ENCODE measurements at places on chromosomes 6 and 20.

DNA sequence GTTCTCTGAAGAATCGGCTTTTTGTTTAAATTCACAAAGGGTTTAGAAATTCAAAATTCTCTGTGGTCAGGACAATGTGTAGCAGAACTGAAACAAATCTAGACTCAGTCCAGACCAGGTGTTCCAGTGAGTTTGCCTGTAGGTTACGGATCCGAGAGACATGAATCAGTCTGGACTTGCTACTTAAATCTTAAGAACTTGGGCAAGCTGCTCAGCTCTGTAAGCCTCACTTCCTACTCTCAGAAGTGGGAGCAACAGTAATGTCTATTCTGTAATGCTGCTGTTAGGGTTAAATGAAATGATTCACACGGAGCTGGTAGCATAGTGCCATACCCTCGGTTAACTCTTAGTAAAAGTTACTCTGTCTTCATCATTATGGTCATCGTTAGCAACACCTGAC is 37.7 kb downstream of the HECA start:
- no peak for DNase-seq

- no peak for DNase-seq
These were observed at the start of gene HSPA12B for GRCh38 chr20:3732327-3733118. TSS of gene HSPA12B (plus strand) at chr20:3732685. CDS start at chr20:3738675, 5,990 bp downstream.

DNA sequence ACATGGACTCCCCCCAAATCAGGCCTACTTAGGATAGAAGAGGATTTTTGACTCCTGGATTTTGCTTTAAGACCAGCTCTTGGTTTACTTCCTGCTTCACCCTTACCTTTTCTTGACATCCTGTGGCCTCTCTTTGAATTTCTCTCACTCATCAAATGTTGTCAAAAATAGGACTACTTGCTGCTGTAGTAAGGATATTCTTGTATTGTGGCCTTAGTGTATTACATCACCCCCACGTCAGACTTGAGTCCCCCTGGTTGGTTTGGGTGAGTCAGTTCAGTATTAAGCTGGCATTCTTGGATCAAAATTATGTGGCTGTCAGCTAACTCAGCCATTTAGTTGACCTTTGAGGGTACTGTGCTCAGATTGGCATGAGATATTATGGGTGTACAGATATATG is 1.1 kb downstream of the TPX2 start:
- peak; percentile 76 for DNase-seq

DNA sequence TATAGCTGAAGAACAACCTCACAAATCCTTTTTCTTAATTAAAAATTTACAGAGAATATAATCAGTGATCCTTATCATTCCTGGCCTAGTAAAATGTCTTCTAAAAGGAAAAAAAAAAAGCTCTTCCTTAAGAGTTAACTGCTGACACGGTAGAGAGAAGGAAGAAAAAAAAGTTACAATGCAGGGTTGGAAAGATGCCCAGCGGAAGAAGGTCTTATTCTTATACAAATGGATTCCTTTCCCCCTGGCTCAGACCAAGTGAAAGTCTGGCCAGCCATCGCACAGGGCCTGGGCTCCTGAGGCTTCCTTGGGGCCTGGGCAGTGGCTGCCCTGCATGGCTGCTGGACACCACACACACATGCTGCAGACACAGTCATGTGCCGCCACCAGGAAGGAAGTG is 688.6 kb downstream of the TENT5A start:
- DNase-seq = no peak

GRCh38 chr6:137903933-137904821 is 37.1 kb downstream of the TNFAIP3 start:
- DNase-seq = peak; percentile 72

GRCh38 chr6:40461643-40462042 is 125.5 kb downstream of the LRFN2 start:
- no peak for DNase-seq

DNA sequence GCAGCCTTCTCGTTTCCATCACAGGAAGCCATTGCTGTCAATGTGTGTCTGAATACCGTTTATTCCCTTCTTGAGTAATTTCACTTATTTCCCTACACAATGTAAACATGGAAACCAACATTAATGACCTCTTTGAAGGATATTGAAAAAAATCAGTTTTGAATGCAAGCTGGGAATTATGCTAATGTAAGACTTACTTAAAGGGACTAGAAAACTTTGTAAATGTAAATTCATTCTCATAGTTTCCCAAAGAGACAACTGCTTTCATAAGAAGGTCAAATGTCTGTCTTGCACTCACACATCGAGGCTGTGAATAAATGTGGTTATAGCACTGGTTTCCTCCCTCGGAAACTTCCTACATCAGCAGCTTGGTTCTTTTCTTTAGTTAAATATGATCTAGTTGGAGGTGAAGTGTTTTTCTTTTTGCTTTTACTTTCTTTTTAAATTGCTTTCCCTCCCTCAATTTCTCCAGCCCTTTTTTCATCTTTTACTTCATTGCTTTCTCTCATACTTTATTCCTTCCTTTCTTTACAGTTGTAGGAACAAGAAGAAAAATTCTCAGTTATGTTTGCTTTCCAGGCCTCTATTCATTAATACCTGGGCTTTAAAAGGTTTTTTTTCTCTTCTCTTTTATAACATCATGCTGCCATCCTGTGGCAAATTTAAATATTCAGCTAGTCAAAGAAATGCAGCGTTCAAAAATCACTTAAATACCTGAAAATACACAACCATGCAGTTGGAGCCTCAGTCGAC is 108.3 kb downstream of the TNFAIP3 start:
- peak; percentile 36 for DNase-seq

GRCh38 chr20:50172347-50173013 is 18.1 kb upstream of the CEBPB start:
- peak; percentile 66 for DNase-seq

- DNase-seq = peak; percentile 71
These were observed 70.2 kb downstream of the RIN2 start for GRCh38 chr20:19828232-19828631.

- DNase-seq = peak; percentile 80
These were observed 50.3 kb downstream of the ANKRD6 start for GRCh38 chr6:89483111-89483720.

- no peak for DNase-seq
These were observed 35.7 kb downstream of the CD83 start for GRCh38 chr6:14153228-14153627.

- no peak for DNase-seq
These were observed 9.7 kb downstream of the CST7 start for GRCh38 chr20:24958506-24959385.

DNA sequence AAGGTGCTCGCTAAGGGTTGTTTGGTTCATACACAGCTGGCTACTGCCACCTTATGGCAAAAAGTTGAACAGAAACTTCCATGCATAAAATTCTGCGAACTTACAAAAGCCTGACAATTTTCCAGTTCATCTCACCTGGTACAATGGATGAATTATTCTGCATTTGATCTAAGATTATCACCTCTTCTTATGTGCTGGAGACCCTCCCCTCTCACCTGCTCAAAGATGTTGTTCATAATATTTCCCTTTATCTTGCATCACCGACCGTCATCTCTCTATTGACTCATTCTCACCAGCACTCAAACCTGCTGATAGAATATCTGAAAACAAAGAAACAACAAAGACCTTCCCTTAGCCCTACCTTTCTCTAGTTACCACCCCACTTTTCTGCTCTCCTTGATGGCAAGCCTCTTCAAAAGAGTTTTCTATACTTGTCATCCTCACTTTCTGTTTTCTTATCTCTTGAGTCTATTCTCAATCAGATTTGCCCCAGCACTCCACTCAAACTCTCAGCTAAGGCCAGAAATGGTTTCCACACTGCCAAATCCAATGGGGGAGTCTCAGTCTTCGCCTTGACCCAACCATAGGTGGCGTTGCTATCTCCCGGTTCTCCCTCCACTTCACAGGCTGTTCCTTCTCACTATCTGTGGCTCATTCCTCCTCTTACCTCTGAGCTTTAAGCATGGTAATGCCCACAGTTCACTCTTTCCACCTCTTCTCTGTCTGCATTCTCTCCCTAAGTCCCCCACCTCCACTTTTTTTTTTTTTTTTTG is 25.8 kb downstream of the SNRNP48 start:
- DNase-seq = peak; percentile 40

DNA sequence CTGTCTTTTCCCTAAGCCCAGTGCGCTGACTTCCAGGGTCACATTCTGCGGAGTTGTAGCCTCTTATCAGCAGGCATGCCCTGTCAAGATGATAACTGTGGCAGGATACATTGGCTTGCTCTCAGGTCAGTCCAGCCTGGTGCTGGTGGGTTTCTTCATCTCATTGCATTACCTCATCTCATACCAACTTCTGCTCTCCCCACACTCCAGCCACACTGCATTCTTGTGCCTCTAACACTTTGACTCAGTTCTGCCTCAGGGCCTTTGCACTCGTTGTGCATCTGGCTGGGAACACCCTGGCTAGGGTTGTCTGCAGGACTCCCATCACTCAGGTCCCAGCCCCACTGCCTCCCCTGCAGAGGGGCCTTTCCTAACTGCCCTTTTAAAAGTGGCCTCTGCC is 110.3 kb upstream of the BACH2 start:
- DNase-seq = no peak

DNA sequence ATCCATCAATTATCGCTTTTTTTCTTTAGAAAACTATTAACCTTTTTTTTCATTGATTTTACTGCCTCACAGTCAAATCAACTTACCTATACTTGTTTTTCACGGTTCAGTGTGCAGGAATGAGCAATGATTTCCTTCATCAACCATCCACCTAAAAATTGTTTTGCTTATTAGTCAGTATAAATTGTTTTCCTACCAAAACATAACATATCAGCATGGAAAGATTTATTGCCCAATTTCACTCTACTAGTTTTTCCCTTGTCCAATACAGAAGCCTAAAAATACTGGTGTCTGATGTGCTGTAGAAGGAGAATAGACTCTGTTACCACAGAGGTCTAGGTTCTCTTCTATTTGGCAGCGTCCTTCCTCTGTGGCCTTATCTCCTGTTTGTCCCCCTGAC is 558.2 kb upstream of the CITED2 start:
- DNase-seq = no peak

DNA sequence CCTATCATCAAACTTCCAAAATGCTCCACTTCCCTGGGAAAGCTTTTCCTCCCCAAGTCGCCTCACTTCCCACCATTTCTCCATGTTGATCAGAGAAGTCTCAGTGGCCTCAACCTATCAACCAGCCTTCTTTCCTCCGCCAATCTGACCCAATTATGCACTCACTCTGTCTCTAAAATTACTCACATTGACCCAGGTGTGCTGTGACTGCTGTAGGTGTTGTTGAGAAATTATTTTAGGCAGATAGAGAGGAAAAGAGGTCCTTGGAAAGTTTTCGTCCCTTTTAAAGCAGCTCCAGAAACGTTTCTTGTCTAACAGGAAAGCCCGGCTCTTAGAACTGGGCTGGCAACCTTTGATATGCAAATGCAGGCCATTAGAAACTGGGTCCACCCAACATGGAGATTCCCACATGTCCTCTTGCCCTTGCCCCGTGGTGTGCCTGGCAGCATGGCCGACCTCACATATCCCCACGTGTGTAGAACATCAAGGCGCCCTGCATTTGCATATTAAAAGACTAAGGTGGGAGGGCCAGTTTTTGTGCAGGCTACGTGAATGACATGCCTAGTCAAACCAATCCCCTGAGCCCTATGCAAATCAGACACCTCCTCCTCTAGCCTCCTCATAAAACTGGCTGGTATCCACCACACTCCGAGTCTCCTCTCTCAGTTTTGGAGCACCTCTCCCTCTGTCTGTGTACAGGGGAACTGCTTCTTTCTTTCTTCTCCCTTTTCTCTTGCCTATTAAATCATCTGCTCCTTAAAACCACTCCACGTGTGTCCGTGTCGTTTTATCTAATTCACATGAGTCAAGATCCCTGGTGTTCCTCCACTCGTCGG is 12.9 kb downstream of the IPCEF1 start:
- peak; percentile 28 for DNase-seq

- no peak for DNase-seq
These were observed 39.8 kb downstream of the PRR18 start for GRCh38 chr6:166268431-166268830.
